ENCODE measurements at places on chromosomes 7 and 10.

GRCh38 chr10:62788861-62789467 lies 15.6 kb upstream of the ADO start:
- peaks cover 18% of the 10 kb centered on the region for H3K36me3 ChIP-seq
- H3K27ac ChIP-seq = no peak overlapping the region
- no peak for DNase-seq
- H3K4me3 ChIP-seq = no peak overlapping the region
- no peaks in the 10 kb centered on the region for H3K4me1 ChIP-seq

- no peak overlapping the region for H3K4me3 ChIP-seq
- H3K27me3 ChIP-seq = peaks cover 86% of the 10 kb centered on the region
- no peak for DNase-seq
- H3K4me1 ChIP-seq = no peaks in the 10 kb centered on the region
Observed at GRCh38 chr10:49600781-49601400, 9.2 kb upstream of the SLC18A3 start.

DNA sequence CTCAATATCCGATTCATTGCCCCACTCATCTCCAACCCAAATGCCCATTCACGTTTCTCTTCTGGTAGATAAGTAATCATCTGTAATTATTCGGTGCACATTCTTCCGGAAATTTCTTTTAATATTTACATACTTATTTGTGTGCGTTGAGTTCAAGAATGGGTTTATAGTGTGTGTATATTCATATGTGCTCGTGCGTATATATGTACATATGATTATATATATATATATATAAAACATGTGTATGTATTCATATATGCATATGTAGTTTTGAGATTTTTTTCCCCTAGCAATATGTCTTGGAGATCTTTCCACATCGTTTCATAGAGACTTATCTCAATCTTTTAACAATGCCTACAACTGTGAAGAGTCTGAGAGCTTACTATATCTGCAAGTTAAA lies 118.2 kb downstream of the MDFIC start:
- H3K27ac ChIP-seq = no peak overlapping the region
- H3K4me3 ChIP-seq = no peak overlapping the region
- no peaks in the 10 kb centered on the region for H3K36me3 ChIP-seq

DNA sequence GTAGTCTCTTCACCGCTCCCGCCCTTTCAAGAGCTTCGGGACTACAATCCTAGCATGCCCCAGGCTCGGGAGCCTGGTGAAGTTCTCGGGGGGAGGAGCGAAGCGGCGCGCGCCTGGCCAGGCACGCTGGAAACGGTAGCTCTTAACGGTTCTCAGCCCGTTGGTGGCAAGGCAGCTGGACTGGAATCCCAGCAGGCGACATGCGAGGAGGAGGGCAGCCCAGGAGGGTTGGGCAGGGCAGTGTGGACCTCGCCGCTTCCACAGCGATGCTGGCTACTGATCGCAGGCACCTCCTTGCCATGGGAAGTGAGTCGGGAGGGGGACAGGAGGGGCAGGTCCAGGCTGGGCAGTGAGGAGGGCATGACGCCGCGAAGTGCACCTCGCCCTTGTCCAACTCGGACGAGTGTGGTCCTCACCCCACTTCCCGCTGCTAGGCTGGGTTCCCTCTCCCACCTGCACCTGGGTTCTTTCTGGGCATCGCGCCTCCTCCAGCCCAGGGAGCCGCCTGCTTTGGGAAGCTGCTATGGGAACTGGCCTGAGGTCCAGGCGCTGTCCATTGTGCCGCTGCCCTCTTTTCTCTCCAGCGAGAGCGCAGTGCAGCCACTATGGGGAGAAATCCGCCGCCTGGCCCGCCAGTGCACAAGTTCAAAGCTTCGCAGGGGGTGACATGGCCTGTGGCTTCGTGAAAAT lies 367.8 kb upstream of the NUPR2 start:
- H3K27me3 ChIP-seq = peaks cover 4% of the 10 kb centered on the region
- H3K4me1 ChIP-seq = no peaks in the 10 kb centered on the region
- no peak overlapping the region for H3K27ac ChIP-seq
- DNase-seq = no peak
- no peak overlapping the region for H3K4me3 ChIP-seq

GRCh38 chr7:85469446-85470010 lies 282.7 kb upstream of the SEMA3D start:
- DNase-seq = no peak
- no peak overlapping the region for H3K4me3 ChIP-seq
- H3K36me3 ChIP-seq = no peaks in the 10 kb centered on the region
- no peaks in the 10 kb centered on the region for H3K27me3 ChIP-seq
- H3K27ac ChIP-seq = no peak overlapping the region

GRCh38 chr10:70714245-70714644 lies 41.9 kb downstream of the ADAMTS14 start:
- H3K27ac ChIP-seq = no peak overlapping the region
- H3K27me3 ChIP-seq = peaks cover 7% of the 10 kb centered on the region
- no peak overlapping the region for H3K4me3 ChIP-seq
- no peaks in the 10 kb centered on the region for H3K36me3 ChIP-seq
- peaks cover 44% of the 10 kb centered on the region for H3K4me1 ChIP-seq
- DNase-seq = no peak

DNA sequence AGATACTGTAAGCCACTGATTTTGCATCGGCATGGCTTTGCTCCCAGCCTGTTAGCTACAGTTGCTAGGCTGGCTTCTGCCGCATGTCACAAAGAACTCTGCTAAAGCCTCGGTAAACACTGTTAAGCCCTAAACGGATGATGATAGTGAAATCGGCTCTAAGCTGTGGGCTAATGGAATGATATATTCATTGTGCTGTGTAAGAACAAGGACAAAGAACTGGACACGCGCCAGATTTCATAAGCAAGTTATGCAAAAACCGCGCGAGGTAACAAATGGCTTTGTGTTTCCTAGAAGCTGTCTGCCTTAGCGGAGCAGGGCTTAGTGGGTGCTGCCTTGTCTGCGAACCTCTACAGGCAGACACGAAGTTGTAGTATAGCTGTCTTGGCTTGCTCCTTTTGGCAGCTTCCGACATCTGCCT lies 331.3 kb upstream of the COBL start:
- H3K27me3 ChIP-seq = peaks cover 7% of the 10 kb centered on the region
- DNase-seq = no peak
- no peak overlapping the region for H3K27ac ChIP-seq

GRCh38 chr7:7529328-7529727 lies 6.3 kb downstream of the COL28A1 start:
- H3K4me3 ChIP-seq = no peak overlapping the region
- no peak overlapping the region for H3K27ac ChIP-seq
- no peak for DNase-seq
- no peaks in the 10 kb centered on the region for H3K4me1 ChIP-seq
- H3K27me3 ChIP-seq = no peaks in the 10 kb centered on the region
- no peaks in the 10 kb centered on the region for H3K36me3 ChIP-seq

DNA sequence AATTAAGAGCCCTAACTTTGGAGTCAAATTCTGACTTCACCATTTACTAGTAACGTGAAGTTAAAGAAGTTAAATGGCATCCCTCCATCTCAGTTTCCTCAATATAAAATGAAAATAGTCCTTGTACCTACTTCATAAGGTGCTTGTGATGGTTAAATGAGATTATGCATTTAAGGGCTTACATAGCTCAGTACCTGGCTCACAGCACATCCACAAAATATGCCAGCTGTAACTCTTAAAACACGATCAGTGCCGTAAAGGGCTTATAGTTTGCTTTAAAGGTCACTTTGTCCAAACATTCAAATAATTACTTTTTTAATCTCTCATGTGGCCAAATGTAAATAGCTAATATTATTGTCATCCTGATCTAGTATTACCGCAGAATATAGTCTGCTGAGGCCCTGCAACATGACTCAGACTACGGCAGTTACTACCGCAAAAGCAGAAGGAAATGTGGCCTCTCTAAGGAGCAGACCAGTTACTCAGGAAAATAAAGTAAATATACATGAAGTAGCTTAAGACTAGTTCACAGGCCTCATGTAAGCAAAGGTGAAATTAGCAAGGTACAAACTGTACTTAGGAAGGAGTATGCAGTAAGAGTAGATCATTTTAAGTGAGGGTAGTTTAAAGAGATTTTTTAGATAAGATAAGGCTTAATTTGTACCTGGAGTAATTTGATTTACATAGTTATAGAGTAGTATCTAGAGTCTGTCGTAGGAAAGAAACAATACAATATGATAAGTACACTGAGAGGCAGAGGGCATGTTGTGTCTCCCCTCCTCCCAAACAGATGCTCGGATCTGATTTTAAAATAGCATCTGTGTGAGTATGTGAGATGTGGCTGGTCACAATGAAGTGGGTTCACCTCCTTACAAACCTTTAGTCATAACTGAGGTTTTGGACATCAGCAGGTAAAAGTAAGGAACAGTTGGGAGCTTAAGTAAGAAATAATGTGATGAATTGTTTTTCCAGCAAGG lies 13.1 kb downstream of the CASP2 start:
- DNase-seq = no peak
- no peak overlapping the region for H3K4me3 ChIP-seq
- no peaks in the 10 kb centered on the region for H3K4me1 ChIP-seq
- peaks cover 93% of the 10 kb centered on the region for H3K36me3 ChIP-seq
- H3K27ac ChIP-seq = no peak overlapping the region

DNA sequence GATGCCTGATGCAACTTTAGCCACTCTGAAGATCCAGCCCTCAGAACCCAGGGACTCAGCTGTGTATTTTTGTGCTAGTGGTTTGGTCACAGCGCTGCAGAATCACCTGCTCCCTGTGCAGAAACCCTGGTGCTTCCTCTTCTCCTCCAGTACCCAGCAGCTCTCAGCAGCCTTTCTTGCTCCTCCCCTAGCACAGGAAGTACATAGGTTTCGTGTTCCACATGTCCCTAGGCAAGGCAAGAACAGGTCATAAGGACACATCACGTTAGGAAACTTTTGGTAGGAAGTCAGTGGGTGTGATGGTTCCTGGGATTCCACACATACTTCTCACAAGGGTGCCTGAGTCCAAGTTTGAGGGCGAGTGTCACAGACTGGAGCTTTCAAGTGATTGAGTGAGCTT lies 167.9 kb upstream of the PRSS1 start:
- no peak for DNase-seq
- H3K27me3 ChIP-seq = no peaks in the 10 kb centered on the region
- peak overlapping the region; percentile 80 for H3K27ac ChIP-seq
- peaks cover 5% of the 10 kb centered on the region for H3K4me1 ChIP-seq

GRCh38 chr10:130867446-130868194 lies 443.9 kb downstream of the TCERG1L start:
- DNase-seq = no peak
- H3K27ac ChIP-seq = no peak overlapping the region
- H3K4me3 ChIP-seq = no peak overlapping the region
- no peaks in the 10 kb centered on the region for H3K36me3 ChIP-seq
- H3K4me1 ChIP-seq = peaks cover 19% of the 10 kb centered on the region

- DNase-seq = no peak
- H3K27ac ChIP-seq = peak within 1 kb of the TSS; percentile 96
- peak within 1 kb of the TSS; percentile 67 for H3K4me3 ChIP-seq
- peaks cover 33% of the 10 kb centered on the region for H3K4me1 ChIP-seq
- peaks cover 20% of the 10 kb centered on the region for H3K36me3 ChIP-seq
Observed at GRCh38 chr10:73590881-73591799, at the start of gene USP54. USP54 (minus strand) TSS chr10:73591342; CDS start chr10:73575658, 15,684 bp downstream.

DNA sequence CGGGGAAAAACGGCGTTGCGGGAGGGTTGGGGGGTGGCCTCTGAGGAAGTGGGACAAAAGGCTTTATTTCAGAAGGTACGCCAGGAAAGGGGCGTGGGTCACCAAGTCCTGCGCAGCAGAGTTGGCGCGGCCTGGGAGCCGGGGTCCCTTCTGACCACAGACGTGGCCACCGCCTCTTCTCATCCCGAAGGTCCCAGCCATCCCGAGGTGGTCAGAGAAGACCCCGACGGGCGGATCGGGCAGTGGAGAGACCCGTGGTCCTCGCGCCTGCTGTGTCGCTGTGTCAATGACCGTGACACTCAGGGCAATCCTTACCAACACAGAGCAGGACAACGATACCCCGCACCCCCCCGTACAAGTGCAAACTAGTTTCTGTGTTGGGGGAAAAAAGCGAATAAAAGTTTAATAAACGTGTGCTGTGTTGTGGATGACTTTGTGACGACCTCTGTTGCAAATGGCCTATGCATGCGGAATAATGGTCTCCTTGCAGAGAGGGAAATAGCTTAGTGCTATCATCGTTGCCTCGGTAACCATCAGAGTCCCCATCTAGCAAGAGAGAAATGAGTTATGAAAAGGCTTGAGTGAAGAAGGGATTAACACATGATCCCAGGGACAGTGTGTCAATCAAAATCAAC lies 19.4 kb upstream of the GATA3 start:
- peaks cover 23% of the 10 kb centered on the region for H3K4me1 ChIP-seq
- peak; percentile 14 for DNase-seq
- peaks cover 100% of the 10 kb centered on the region for H3K27me3 ChIP-seq
- H3K36me3 ChIP-seq = no peaks in the 10 kb centered on the region
- no peak overlapping the region for H3K27ac ChIP-seq

DNA sequence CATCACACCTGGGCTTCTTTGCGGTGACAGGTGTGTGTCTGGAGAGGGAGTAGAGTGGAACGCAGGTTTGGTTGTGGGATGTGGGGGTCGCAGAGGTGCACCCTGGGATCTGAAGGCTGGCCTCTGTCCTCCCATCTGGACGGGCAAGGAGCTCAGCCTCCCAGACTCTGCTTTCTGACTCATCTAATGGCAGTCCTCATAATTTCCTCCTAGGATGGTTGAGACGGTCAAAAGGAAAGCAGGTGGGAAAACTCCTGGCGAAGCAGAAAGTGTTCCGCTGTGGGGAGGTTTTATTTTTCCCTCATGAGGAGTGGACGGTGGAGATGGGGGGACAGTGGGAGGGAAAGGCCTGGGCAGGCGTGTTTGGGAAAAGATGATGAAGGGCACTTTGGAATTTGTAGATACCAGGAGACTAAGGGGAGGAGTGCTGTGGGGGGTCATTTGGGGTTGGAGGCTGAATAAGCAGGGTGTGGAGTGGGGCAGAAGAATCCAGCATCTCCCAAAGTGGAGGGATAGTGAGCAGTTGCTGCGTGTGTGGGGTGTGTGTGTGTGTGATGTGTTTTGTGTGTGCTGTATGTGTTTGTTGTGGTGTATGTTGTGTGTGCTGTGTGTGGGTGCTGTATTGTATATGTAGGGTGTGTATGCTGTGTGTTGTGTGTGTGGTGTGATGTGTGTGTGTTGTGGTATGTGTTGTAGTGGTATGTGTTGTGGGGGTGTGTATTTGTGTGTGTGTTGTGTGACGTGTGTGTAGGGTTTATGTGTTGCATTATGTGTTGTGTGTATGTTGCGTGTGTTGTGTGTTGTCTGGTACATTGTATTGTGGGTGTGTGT lies 97.2 kb upstream of the PODXL start:
- H3K4me1 ChIP-seq = peaks cover 22% of the 10 kb centered on the region
- H3K27me3 ChIP-seq = no peaks in the 10 kb centered on the region
- no peak for DNase-seq
- no peak overlapping the region for H3K27ac ChIP-seq
- no peaks in the 10 kb centered on the region for H3K36me3 ChIP-seq

Measured in nephron progenitor cell (in vitro differentiated cells).